ENCODE measurements at places on chromosomes 11 and 22.
A peak's percentile ranks its signal among the peaks of the same experiment; 100 is the strongest.

- DNase-seq, result peak; percentile 64
These were observed 12.5 kb downstream of the RBM4 start for GRCh38 chr11:66651016-66651415.

DNA sequence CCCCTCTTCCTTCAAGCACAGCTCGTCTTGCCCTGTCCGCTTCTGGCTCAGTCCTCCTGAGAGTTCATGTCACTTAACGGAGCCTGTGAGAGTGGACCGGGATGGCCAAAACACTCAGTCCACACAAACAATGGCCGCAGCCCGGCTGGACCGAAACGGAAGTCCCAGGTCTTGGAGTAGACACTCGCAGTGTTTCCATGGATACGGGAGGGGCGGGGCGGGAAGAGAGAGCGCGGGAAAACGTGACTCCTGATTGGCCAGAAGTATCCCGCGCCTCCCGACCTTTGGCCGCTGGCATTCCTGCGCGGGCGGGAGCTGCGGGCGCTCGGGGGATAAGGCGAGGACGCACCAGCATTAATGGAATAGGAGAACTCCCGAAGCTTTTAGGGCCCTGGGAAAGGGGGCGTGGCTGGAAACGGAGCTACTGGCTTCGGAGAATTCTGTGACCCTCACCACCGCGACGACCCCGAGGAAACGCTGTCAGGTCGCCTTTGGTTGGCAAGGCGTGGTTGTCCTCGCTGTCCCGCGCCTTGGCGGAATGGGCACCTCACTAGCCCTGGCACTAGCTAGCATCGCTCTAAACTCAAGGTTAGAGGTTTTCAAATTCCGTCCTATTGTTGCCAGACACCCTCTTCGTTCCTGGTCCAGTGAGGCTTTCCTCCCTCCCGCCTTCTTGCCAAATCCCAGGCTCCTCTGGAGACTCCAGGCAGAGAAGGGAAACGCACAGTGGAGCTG is at the start of the genes NLRP14 and ZNF214:
NLRP14 (plus strand) TSS at position 297 of the 735 bp plus-strand sequence. CDS start 18,108 bp downstream, outside the sequence.
ZNF214 (minus strand) TSS at position 164 of the 735 bp plus-strand sequence. CDS start 17,511 bp downstream, outside the sequence.
- DNase-seq, result peak; percentile 70

- DNase-seq, result no peak
These were observed 1076.7 kb downstream of the BRD1 start for GRCh38 chr22:48750826-48751440.

GRCh38 chr11:27395556-27396258 is 32.7 kb upstream of the CCDC34 start:
- DNase-seq, result no peak

DNA sequence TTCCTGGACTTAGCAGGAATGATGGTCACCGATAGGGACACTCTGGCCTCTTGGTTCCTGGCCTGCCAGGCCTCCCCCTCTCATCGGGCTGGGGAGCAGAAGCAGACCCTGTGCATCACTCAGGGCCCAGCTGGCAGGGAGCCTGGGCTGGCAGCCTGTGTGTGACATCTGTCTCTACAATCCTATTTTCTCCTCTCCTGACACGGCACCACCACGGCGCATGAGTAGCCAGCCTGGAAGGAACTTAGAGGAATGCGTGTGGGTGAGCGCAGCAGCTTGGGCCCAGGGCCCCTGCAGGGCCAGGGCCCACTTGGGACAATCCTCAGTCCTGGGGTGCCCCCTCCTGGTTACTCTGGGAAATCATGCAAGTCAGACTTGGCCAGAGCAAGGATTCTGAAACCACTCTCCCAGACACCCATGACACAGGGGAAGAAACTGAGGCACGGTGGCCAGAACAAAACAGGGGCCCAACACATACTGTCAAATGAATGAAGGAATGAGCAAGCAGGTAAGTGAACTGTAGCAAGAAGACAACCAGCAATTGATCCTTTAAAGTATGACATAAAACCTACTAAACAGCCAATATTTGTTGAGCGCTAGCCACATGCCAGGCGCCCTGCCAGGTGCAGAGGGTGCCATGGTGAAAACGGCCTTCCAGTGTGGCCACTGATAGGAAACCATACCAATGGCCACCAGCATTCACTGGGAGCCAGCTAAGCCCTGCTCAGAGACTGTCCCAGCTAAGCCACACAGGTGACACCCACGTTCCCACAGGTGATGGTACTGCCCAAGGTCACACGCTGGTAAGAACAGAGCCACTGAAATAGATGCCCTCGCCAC is 13.3 kb downstream of the RSPH14 start:
- peak; percentile 78 for DNase-seq

GRCh38 chr22:42281284-42281683 is 10.8 kb upstream of the TCF20 start:
- DNase-seq, result no peak

- DNase-seq, result no peak
These were observed 218.8 kb downstream of the HIPK3 start for GRCh38 chr11:33475993-33476392.

GRCh38 chr11:72227316-72228228 is 3.0 kb downstream of the INPPL1 start:
- no peak for DNase-seq

GRCh38 chr11:119990309-119991021 is 147.4 kb downstream of the TRIM29 start:
- DNase-seq, result no peak

DNA sequence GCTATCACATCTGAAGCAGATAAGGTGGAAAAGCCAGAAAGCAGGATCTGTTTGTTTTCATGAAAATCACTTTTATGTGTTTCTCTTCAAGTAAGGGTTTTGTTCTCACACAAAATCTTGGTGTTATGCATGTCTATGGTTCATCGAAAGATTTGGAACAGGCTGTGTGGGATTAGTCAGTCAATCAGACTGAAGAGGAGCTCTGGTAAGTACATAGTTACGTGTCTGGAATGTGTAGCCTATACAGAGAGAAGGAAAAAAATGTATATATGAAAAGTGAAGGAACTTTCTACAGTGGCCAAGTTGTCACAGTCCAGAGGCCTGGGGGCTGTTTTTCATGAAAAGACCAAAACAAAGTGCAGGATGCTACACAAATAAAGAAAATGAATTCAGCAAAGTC is 156.7 kb downstream of the CNTN5 start:
- DNase-seq, result no peak

DNA sequence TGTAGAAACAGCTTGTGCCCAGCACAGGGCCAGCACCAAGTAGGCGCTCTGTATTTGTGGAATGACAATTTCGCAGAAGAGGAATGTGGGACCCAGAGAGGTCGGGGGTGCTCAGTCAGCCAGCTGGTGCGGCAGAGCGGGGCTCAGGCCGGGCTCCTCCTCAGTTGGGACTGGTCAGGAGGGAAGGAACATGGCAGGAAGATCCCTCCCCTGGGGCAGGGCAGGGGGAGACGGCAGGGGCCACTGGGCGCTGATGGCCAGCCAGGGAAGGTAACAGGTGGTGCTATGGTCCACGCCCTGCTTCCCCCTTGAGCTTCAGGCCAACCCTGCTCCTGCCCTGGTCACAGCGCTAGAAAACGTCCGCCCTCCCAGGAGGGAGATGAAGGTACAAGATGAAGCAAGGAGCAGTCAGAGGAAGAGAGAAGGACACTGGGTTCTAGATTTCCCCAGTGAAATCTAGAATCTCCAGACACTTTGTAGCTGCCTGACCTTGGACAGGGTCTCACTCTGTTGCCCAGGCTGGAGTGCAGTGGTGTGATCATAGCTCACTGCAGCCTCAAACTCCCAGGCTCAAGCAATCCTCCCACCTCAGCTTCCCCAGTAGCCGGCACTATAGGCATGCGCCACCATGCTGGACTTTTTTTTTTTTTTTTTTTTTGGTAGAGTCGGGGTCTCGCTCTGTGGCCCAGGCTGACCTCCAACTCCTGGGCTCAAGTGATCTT is 13.5 kb upstream of the SPI1 start:
- DNase-seq, result no peak

- DNase-seq, result no peak
These were observed 444.8 kb downstream of the SOX6 start for GRCh38 chr11:15911377-15912044.

GRCh38 chr22:17842386-17842785 is 68.1 kb upstream of the BID start:
- DNase-seq, result peak; percentile 42

DNA sequence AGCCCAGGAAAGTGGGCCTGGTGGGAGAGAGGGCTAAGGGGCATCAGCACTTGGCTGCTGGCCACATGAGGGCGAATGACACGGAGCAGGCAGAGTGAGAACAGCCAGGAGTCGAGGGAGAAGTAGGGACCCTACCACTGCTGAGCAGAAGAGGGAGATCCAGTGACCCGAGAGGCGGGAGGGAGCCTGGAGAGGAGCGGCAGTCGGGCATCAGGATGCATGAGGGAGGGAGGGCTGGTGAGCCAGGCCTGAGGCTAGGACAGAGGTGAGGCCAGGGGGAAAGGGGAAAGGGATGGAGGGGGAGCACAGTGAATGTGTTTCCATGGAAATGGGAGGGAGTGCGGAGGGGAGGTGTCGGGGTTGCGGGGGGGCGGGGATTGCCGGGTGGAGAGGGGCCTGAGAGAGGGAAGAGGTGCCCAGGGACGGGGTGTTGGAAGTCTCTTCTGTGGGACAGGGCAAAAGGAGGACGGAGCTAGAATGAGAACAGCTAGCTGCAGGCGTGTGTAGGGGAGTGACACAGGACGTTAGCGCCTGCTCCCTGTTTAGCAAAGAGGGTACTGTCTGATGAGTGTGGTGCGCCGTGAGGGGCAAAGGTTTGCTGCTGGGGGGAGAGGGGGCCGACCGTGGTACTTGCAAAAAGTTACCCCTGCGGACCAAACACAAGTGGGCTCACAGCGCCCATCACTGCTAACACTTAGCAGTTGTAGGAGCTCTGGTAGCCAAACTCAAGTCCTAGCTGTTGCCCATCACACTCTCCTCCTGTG is 37.1 kb upstream of the WNT11 start:
- no peak for DNase-seq

DNA sequence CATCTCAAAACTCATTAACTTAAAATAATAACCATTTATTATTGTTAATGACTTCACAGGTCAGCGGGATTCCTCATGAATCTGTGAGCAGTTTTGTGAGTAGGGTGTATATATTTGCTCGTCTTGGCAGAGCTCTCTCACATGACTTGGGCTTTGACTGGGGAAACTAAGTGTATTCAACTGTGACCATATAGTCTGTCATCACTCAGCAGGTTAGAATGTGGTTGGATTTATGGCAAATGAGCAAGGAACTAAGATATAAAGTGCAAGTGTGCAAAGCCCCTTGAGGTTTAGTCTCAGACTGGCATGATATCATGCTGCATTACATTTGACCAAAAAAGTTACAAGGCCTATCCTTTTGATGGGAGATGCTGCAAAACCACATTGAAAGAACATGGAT is 254.8 kb downstream of the CNTN5 start:
- no peak for DNase-seq

- DNase-seq, result no peak
These were observed 1272.8 kb downstream of the LRRC4C start for GRCh38 chr11:40186437-40187263.

DNA sequence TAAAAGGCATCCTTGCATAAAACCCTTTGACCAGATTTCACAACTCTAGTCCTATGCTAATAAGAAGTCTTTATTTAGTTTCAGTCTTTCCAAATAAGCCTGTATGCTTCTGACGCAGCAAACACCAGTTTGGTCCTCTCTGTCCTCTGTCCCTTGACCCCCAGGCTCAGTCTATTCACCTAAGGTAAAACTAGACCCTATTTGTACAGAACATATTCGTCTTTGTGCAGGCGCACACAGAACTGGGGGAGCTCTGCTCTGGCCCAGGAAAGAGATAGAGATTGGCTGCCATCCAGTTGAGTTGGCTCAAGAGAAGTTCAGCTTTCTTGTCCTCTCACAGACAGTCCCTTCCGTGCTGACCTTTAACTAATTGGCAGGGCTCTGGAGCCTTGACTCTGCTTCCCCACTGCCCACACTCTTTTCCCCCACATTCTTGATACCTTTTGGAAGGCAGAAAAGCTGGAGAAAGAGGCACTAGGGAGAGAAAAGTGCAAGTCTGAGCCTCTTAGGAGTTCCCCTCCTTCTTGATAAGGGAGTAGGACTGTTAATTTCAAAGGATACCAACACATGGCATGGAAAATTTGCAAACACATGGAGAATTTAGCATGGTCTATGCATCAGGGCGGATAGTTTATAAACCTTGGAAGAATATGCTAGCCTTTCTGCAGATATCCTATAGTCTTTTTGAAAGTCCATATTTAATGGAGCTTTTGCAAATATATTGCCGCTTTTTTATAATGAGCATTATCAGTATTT is 21.2 kb upstream of the PSMA1 start:
- DNase-seq, result peak; percentile 60

DNA sequence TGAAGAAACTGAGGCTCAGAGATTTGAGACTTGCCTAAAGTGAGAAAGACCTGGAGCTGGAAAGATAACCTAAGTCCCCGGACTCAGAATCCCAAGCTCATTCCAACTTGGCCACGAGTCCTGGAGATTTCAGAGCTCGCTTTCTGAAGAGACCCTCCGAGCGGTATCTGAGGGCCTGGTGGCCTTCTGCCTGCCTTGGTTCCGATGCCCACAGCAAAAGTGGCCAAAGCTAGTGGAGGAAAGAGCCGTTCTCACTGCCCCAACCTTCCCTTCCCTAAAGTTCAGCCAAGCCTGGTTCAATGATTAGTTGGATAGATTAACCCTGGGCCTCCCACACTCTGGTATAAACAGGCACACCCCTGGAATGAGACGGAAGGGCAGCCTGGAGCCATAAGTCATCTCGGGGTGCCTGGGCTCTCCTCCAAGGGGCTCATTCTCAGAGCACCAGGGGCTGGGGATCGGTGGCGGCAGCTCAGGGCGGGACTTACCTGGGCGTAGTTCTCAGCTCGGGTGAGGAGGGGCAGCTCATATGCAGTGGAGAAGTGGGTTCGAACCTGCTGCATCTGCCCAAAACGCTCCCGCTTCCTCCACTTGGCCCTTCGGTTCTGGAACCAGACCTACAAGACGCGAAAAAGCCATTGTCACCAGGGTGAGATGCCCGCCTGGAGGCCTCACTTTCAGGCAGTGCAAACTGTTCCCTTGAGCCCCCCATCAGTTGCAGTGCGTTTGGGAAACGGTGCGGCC is 42.8 kb downstream of the ALX4 start:
- no peak for DNase-seq

GRCh38 chr11:17608821-17609220 is 61.8 kb downstream of the OTOG start:
- DNase-seq, result no peak

- DNase-seq, result no peak
These were observed 177.3 kb downstream of the ADAMTS15 start for GRCh38 chr11:130625578-130626306.

DNA sequence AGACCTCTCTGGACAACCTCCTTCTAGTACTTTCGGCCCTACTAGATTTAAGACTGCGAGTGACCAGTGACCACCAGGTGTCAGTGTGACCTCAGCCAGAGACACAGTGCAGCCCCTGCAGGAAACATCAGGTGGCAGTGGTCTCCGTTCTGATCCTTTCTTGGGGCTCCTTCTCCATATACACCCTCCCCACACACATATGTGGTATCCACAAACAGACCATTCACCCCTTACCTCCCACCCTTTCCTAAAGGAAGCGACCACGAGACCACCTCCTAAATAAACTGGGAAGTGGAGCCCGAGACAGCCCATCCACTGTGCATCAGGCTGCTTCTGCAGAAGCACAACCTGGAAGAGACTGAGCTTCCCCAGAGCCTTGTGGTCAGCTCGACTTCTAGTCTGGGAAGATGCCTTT is 38.5 kb upstream of the CYP2D6 start:
- peak; percentile 77 for DNase-seq

DNA sequence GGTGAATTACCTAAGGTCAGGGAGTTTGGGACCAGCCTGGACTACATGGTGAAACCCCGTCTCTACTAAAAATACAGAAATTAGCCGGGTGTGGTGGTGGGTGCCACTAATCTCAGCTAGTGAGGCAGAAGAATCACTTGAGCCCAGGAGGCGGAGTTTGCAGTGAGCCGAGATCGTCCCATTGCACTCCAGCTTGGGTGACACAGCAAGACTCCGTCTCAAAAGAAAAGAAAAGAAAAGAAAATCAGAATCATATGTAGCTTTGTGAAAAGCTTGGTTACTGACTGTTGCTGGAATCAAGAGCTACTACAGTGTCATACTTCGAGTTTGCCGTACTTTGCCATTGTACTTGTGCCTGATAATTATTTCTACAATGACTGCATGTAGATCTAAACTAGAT is 4.2 kb upstream of the TMEM135 start:
- peak; percentile 2 for DNase-seq
